ENCODE measurements at places on chromosomes 16 and 17.
A peak's percentile ranks its signal among the peaks of the same experiment; 100 is the strongest.

- DNase-seq = no peak
Measured at GRCh38 chr16:55615071-55615470, 40.7 kb upstream of the SLC6A2 start.

DNA sequence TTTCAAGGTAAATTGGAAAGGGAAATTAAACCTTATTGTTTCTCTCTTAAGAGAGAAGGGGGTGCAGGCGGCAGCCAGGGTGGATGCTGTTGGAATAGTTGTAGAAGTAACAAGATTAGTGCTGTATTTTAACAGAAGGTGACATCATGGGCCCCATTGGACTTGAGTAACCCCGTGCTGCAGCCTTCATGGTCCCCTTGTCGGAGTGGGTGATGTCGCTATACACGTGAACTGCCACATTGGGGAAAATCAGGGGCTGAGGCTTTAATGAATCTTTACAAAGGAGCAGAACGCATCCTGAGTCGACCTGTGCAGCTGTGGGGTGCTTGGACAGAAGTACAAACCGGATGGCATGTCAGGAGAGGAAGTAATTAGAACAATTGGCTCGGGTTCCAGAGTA lies 3.2 kb downstream of the SNX11 start:
- no peak for DNase-seq

- DNase-seq = no peak
Measured at GRCh38 chr16:28597692-28598261, 927 bp upstream of the SULT1A2 start.

- no peak for DNase-seq
Measured at GRCh38 chr16:31532896-31533295, 5.2 kb downstream of the AHSP start.

GRCh38 chr17:50451943-50452629 lies 16.6 kb downstream of the CHAD start:
- DNase-seq = no peak

DNA sequence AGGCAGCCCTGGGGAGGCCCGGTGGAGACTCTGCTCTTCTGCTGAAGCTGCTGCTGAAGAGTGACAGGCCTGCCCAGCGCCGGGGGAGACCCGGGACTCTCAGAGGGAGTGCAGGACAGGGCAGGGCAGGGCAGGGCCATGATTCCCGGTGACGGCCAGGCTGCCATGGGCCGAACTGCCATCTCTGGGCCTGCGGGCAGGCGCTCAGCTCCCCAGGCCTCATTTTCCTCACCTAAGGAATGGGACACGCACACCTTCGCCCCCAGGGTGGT lies 22.6 kb upstream of the SSTR5 start:
- DNase-seq = no peak

DNA sequence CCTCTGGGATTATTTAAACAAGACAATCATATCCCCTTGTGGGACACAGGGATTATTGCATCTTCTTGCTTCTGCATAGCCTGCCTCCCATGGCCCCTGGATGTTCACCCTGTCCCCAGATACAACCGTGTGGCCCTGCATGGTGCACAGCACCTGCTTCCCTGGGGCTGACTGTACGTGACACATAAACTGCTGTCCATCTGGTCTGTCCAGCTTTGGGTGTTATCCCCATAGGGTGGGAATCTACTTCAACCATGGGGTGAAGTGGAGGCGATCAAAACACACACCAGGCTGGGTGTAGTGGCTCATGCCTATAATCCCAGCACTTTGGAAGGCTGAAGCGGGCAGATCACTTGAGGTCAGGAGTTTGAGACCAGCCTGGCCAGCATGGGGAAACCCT lies 138.8 kb downstream of the XYLT1 start:
- no peak for DNase-seq

GRCh38 chr16:63130942-63131341 lies 1094.7 kb upstream of the CDH8 start:
- no peak for DNase-seq

- DNase-seq = peak; percentile 46
Measured at GRCh38 chr17:31008374-31009041, 37.7 kb downstream of the RNF135 start.

DNA sequence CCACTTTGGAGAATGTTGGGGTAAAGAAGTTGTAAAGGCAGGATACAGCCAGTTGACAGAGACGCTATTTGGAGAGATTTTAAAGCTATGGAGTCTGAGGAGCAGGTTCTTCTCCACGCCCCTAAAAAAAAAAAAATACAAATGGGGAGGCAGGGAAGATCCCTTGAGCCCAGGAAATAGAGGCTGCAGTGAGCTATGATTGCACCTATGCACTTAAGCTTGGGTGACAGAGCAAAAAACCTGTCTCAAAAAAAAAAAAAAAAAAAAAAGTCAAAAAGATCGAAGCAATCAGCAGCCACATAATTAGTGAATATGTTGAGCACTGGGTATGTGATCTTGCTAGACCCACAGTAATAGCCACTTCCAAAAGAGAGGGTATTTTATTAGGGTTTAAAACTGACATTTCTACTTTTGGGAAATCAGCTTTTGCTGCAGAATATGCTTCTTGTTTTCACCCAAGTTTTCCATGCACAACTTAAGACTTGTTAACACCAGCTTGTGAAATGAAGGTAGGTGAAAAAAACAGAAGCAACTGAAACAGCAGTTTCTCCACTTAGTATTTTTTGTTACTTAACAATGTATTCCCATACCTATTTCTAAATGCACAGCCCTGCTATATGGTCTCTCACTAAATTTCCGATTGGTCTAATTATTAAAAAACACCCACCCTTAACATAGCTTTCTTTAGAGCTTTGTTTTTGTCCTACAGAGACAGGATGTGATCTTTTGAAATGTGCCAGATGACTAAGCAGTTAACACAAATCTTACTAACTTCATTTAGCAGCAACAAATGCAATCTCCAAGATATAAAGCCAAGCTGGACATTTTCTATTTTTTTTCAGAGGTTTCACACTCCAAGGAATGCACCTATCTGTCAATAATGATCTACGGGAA lies 2.5 kb upstream of the ARL6IP1 start:
- peak; percentile 4 for DNase-seq

DNA sequence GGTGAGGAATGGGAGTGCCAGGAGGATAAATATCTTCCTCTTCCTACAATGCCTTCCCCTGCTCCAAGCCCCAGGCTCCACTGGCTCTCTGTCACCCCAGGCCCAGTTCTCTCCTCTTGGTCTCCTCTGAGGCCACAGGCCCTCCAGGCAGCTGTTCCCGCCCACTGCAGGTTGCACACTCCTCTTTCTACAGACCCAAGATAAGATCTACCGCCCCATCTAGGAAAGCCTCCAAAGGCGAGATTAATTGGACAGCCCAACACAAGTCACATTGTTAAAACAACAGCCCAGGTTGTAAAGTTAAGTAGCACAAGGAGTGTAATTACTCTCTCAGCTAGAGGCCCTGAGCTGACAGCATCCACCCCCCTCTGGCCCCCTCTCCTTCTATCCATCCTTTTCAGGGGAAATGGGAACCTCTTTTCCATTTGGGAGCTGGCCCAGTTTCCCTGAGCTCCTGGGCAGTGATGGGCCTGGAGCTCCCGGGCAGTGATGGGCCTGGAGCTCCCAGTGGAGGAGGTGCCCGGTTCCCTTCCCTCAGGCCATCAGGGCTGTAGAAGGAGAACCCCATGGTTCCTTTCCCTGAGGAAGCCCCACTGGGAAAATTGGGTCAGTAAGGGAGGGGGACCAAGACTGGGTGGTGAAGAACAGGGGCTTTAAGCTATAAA lies 7.3 kb downstream of the DLX4 start:
- no peak for DNase-seq

- DNase-seq = no peak
Measured at GRCh38 chr17:82175951-82176350, 36.7 kb downstream of the CCDC57 start.

DNA sequence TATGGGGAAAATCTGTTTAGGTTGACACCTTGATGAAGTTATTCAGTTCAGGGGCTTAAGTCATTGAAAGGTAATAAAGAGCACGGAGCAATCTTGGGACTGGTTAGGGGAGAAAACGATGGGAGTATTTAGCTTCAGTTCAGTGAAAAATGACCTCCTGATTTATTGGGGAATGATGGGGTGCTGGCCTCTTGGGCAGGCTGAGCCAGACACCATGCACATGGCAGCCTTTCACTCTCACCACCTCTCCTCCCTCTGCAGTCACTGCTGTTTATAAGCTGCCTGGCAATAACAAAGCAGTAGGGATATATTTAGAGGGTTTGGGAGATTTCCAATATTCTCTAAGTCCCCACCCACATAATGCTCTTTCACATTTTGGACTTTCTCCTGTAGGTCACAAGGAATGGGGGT lies 140.5 kb upstream of the HS3ST2 start:
- DNase-seq = no peak

DNA sequence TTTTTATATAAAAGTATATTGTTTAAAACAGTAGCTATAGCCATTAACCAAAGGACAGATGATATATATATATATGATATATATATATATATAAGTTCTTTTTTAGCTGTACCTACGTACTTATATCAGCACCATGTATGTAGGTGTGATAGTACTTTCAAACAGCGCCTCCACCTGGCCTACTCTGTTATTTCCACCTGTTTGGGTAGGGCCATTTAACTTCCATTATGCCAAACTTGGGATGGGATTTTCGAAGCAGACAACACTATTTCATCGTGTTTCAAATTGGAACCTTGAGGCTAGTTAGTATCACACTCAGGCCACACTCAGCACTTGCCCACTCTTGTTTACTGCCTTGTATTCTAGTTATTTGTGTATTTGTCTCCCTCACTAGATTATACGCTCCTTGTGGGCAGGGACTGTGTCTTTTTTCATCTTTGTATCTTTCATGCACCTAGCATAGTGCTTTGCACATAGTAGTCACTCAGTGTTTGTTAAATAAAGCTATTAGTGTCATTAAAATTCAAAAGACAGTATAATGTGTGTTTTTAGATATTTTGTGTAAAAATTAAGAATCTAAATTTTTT lies 11.8 kb upstream of the CLTC start:
- DNase-seq = no peak

- no peak for DNase-seq
Measured at GRCh38 chr17:37720989-37721388, 23.9 kb downstream of the HNF1B start.

DNA sequence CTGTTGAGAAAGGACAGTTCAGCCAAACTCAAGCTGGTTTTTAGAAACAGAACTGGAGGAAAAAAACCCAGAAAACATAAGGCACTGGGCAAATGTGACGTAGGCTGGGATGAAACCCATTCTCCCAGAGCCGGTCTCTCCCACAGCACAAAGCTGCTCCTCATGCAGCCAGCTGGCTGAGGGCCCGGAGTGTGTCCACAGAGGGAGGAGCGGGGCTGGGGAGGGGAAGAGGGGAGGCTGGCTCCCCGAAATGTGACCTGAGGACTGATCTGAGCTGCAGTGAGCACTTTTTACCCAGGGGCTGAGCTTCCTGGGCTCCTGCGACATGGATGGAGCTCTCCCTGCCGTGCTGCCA lies 20.8 kb downstream of the FOXF1 start:
- DNase-seq = no peak

- no peak for DNase-seq
Measured at GRCh38 chr16:15523092-15523541, 88.7 kb downstream of the BMERB1 start.

DNA sequence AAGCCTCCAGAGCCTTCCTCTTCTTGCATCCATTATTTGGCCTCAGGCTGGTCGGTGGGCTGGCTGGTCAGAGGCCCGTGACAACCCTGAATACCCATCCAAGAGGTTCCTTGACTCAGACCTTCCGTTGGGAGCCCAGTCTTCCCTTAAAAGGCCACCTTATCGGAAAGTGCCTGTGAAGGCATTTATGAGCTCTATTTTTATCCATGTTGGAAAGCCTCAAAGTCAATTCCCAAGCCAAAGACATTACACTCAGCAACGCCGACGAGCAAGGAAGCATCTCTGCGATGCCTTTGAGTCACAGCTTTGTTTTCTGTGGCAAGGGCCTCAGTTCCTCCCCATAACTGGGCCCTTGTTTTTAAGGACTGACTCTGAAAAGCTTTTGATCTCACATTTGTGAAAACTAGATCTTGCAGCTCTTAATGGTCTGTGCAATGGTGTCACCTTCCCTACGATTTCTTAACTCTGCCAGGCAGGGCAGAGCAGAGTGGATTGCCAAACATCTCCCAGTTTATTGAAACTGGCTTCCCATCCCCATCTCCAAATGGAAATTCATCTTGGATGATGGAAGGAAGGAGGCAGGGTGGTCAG lies 13.3 kb upstream of the SPOP start:
- DNase-seq = no peak

DNA sequence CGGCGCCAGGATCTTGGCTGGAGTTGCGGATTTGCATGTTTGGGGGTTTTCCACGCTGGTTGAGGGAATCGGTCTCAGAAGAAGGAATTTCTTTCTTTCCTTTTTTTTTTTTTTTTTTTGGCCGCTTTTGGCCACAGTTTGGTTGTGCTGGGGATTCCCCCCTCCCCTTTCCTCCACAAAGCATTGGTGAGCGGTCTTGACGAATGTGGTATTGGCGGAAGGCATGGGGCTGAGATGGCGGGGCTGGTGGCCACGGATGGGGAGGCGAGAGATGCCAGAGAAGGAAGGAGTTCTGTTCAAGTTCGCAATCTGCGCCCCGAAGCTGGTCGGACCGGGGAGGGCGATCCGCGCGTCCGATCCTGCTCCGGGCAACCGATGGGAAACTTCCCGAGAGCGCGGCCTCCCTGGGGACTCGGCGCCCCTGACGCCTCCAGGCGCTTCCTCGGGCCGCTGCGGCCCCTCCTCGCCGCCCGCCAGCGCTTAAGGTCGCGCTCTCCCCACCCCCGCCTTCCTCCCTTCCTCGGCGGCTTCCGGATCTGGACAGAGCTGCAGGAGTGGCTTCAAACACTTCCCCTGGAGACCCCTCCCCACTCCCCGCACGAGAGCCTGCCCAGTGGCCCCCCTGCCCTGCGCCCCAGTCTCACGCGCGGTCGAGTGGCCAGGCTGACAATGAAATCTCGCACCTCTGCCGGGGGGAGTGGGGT lies 43.2 kb downstream of the RAI1 start:
- DNase-seq = peak; percentile 45

GRCh38 chr17:45949755-45950320 lies 49.2 kb upstream of the STH start:
- no peak for DNase-seq

DNA sequence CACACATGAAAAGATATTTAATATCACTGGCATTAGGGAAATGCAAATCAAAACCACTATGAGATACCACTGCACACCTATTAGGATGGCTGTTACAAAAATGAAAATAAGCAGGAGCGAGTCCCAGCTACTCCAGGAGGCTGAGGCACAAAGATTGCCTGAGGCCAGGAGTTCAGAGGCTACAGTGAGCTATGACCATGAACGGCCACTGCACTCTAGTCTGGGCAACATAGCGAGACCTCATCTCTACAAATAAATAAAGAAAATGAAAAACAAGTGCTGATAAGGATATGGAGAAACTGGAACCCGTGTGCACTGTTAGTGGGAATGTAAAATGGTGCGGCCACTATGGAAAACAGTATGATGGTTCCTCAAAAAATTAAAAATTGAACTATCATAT lies 23.6 kb downstream of the KIFC3 start:
- no peak for DNase-seq

DNA sequence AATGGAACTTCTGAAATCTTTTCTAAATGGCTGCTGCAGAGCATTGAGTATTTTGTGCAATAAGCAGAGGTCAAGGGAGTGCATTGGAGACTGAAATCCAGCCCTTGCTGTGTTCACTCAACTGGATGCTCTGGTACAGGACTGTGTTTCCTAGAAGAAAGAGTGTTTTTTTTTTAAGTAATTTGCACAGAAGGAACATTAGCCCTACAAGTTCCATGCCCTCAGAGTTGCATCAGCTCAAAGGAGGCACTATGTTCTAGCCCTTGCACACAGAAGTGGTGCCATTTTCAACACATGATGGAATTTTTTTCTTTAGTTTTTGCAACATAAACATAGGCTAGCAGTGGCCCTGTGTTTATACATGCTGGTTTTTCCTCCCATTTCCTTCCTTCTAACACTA lies 144.1 kb upstream of the HLF start:
- no peak for DNase-seq

All from AG08395 (cell line).